ELF-1 (cell line): ENCODE measurements at places on chromosomes 4 and X.

DNA sequence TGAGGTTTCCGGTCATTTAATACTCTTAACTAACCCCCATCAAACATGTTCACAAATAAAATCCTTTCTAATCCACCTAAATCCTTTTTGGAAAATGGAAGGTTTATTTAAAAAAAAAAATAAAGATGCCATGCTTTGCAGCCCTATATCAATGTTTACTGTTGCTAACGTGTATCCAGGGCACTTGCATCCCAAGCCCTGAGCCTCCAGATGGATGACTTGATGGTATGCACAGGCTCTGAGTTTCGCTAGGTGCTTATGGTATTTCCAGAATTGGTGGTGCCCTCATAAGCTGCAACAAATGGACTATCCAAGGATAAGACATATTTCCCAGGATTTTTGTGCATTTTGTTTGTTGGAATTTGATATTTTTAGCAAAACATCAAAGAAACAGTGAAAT is 257.7 kb downstream of the PRDM5 start:
- DNase-seq = no peak

- peak; percentile 57 for DNase-seq
Measured at GRCh38 chrX:140733766-140734342, 24.3 kb downstream of the LINC00632 start.

GRCh38 chr4:73967866-73968265 is 14.0 kb downstream of the PF4 start:
- peak; percentile 3 for DNase-seq

- DNase-seq = no peak
Measured at GRCh38 chr4:236028-236427, 69.2 kb downstream of the ZNF732 start.

DNA sequence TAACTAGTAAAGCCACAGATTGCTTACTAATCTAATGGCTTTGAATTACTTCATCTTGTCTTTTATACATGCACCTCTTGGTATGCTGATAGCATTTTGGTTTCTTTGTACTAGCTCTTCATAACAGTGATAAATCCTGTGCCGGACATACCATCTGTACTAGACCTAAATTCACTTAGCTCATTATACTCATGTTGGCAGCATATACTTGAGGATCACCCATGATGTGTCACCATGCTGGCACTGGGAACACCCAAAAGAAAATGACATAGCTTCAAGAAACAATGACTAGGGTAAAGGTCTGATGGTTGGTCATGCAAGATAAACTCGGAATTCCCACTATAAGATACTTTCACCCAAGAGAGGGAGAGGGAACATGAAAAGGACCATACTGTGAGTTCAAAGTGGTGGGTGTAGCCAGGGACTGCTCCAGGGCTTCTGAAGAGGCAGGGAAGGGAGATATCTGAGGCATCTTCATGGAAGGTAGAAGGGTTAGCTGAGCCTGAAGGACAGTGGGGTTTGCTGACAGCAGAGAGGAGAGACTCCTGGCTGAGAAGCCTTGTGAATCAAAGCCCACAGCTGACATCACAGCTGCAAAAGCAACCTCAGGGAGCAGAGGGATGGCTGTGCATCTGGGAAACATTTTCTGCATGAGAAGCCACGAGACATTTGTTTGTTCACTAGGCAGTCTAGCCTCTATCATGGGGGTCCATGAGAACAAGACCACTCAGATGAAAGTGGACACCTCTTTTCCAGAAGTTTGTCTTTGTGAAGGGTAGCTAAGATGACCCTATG is 314.2 kb downstream of the RAB28 start:
- DNase-seq = no peak

DNA sequence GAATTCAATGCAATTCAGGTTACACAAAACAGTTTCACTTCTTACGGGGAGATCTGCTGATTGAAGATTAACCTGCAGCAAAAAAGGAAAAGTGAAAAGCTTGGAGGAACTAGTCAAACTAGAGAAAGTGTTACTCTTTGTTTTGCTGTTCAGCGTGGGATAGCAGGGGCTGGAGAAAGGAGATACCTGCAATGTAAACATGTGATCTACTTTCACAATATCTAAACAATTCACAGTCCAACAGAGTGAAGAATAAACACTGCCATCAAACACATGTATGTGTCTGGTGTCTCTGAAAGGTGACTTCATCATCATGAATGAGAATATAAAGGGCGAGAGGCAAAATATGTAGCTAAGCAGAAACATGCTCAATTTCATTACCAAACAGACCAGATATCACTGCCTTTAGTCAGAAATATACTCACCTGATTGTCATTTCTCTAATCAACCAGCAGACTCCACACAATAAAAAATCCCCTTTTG is 26.4 kb downstream of the NIPAL1 start:
- no peak for DNase-seq

DNA sequence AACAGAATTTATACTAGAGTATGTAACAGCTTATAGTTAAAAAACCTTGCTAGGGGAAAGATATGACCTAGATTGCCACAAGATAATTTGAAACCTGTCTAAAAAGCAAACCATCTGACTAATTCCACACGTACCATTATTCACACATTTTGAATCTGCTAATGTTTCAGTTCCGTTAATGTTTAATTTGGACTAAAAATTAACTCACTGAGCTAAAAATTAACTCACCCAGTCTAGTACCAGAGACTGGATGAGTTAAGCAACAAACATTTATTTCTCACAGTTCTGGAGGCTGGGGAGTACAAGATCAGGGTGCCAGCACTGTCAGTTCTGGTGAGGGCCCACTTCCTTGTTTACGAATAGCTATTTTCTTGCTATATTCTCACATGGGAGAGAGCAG is 231.5 kb upstream of the DIAPH2 start:
- DNase-seq = no peak

GRCh38 chr4:27278615-27279375 is 418.2 kb downstream of the STIM2 start:
- peak; percentile 14 for DNase-seq

- no peak for DNase-seq
Measured at GRCh38 chrX:21873063-21873775, 17.4 kb downstream of the YY2 start.

DNA sequence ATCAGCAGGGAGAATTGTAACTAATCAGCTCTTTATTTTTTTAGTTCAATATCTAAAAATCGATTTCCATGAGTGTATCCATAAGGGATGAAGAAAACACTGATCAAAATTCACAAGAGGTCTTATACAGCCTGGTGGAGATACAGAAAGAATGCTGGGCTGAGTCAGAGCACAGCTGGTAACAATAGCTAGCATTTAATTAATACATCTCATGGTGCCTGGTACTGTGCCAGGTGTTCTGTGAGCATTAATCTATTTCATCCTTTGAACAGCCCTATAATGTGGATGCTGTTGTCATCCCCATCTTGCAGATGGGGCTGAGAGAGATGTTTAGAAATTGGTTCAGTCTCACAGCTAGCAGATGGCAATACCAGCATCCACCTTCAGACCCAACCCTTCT is 250.9 kb upstream of the RPS6KA3 start:
- no peak for DNase-seq

DNA sequence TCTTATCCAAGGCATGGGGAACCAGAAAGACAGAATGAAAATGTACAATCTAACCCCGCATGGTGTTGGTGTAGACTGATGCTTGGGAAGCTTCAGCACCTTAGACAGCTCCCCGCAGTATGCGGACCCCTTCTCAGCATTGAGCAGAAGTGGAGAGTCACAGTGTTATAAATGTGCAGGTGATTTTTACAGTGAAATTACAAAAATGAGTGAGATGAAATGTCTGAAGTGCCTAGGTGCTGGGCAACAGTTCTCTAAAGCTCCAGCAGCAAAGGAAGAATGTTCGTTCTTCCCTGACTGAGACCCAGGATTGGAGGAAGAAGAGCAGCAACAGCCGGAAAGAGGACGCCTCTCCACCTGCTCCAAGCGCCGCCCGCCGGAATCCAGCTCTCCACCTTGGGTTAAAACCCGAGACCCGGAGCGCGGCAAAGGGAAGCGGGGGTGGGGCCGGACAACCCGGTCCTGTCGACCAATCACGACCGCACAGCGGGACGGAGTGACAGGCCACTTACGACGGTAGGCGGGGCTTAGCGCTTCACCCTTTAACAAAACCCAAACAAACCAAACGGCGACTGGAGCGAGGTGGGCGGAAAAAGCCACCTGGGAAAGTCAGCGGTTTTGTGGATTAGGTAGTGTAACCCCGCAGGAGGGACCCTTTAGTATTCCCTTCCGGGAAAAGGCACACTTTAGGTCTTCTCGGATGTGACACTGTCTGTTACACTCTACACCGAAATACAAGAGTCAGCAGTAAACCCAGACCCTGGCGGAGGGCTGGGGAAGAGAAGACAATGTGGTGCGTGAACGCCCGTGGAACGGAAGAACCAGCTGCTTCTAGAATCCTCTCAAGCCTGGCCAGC is at the start of gene GLRA3:
GLRA3 (minus strand) TSS at position 403 of the 857 bp plus-strand sequence. CDS start 436 bp downstream, outside the sequence.
- peak; percentile 99 for DNase-seq

- no peak for DNase-seq
Measured at GRCh38 chr4:4425696-4426095, 38.8 kb downstream of the NSG1 start.

DNA sequence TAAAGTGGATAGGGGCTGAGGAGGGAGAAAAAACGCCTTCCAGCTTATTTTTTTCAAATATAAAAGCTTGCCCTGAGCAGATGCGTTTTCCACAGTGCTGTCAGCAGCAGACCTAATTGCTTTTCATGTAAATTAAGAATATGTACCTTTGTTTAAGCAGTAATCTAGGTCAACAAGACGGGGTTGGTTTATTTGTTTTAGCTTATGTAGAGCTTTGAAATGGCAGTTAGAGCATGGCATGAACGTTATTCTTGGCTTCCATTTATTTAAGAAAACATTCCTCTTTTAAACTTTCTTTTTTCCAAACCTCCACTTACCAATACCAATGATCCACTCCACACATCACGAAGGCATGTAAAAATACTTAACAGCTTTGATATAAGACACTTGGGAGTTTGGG is 220.3 kb upstream of the TENM3 start:
- no peak for DNase-seq

DNA sequence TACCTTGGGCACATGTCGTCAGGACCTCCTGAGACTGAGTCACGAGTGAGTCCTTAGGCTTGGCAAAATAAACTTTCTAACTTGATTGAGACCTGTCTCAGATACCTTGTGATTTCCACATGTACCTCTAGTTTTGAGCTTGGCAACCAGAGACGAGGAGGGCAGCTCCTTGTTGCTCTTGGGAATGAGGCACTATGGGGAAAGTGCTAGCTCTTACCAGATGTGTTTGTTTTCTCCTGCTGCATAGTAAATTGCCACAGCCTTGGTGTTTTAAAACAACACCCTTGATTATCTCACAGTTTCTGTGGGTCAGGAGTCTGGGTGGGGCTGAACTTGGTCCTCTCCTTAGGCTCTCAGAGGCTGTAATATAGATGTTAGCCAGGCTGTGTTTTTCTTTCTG is 59.1 kb upstream of the MAML3 start:
- DNase-seq = no peak

DNA sequence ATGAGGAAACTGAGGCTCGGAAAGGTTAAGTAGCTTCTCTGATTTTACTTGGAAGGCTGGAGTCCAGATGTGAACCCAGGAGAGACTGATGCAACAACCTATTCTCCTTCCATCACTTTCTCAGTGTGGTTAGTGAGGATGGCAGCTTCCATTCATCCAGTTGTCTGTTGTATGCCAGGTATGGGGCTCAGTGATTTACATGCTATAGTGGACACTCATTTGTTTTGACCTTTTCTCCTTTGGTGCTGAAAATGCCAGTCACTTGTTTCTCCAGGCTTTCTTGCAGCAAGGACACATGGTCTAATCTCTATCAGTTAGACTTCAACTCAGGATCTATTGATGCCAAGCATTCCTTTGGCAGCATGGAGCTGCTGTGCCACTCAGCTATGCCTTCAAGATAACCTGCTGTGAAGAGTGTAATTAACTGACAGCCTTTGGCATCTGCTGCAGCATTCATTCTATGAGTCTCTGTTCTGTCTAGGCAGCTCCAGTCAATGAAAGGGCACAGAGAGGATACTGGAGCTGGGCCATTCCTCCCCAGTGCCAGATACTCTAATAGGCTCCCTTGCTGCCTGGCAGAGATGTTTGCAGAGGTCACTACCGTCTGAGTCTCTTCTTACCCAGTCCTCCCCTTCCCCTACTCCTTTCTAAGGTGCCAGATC is 11.0 kb upstream of the CWH43 start:
- DNase-seq = no peak

DNA sequence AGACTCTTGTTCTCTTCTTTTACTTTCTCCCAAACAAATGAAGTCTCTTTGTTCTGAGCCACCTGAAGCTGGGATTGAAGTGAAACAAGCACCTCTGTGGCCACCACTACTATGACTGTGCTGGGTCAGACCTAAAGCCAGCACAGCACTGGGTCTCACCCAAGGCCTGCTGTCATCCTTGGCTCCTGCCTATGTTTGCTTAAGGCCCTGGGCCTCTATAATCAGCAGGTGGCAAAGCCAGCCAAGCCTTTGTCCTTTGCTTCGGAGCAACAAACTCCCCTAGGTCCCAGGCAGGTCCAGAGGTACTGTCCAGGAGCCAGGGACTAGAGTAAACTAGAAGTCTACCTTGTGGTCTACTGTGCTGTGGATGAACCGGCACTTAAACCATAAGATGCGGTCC is 220.6 kb upstream of the ARSJ start:
- DNase-seq = no peak

GRCh38 chrX:97310373-97310772 is 426.7 kb downstream of the RPA4 start:
- peak; percentile 97 for DNase-seq

GRCh38 chr4:76067652-76068286 is 6.7 kb upstream of the ART3 start:
- peak; percentile 55 for DNase-seq

- no peak for DNase-seq
Measured at GRCh38 chrX:47814851-47815250, 21.9 kb upstream of the ZNF81 start.

- no peak for DNase-seq
Measured at GRCh38 chr4:94290245-94290644, 52.4 kb downstream of the HPGDS start.

- DNase-seq = no peak
Measured at GRCh38 chr4:76219299-76220055, 5.9 kb upstream of the SCARB2 start.

DNA sequence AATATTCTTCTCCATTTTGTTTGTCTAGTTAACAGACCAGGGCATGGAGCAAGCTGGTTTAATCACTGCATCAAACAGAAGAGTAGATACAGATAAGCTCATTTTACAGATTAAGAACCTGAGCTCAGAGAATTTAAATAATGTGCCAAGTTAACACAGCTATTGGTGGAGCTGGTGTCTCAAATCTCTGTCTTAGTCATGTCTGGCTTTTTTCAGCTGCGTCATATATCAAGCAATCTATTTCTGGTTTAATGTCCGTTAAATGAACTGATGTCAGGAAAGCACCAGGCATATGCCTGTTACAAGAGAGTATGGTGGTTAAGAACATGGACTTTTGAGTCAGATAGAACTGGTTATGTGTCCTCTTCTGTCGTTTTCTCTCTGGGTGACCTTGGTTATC is 79.8 kb upstream of the ADGRA3 start:
- no peak for DNase-seq
